ENCODE measurements at places on chromosomes 5 and 9. TPM values are rescaled to one million over a fixed set of nuclear protein-coding genes. Genes with fewer than 3 reads are reported as not detected.

PPP1R26 gene
- 62.2 TPM for total RNA-seq

DNA sequence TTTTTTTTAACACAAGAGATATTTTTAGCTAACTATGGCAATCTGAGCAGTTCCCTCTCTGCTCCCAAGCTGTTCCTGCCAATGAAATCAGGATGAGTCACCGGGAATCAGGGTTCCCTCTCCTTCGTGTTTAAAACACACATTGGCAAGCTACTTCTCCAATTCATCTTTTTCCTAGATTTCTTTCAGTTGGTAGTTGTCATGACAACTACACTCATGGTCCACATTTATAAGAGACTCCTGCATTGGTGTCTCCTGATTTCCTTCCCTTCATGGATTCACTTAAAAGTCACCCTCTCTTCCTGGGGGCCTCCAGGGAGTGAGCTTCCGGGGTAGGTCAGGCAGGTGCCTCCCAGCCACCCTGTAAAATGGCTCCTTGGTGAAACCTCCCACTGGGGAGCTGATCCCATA, 72.3 kb upstream of the NIPAL4 start:
- DNase-seq, result peak; percentile 89

DNA sequence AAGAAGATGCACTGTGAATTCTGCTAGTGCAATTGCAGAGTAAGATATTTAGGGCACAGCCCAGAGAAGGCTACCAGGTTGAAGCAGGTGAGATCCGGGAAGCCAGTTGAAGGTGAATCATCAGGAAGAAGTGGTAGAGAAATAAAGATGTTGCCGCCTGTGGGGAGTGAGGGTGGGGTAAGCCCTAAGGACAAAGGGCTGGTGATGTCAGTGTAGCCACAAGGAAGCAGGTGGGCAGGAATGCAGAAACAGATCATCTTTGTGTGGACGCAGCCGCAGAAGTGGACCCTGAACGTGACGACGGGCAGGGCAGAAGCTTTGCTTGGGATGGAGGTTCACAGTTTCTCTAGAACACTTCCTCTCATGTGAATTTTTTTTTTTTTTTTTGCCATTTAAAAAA, 164.2 kb downstream of the ACTL7B start:
- no peak for DNase-seq

FBLL1 gene
- total RNA-seq, result 0.63 TPM

STPG3 gene
- total RNA-seq, result 0.95 TPM
